Hematopoietic multipotent progenitor cell treated with erythropoietin and hydrocortisone succinate and interleukin-3 and kit ligand, for 15 days (in vitro differentiated cells): ENCODE measurements at places on chromosomes 4 and X.

GRCh38 chr4:6463311-6464289 lies 8.8 kb downstream of the PPP2R2C start:
- DNase-seq: no peak

- no peak for DNase-seq
Measured at GRCh38 chr4:157080605-157081004, 4.7 kb downstream of the GLRB start.

DNA sequence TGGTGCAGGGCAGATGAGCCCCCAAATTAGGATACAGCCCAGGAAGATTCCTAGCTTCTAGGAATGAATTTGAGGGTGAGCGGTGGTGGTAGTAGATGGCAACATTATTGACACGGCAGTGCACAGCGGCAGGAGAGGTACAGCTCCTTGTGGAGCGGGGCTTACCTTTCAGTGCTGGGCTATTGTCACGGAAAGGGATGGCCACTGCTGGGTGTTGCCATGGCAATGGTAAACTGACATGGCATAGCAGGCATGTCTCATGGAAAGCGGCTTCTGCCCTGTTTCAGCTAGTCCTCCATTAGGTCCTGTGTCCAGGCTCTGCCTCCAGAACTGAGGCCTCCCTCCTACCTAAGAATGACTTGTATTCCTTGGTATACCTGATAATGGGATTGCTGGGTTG lies 81.8 kb upstream of the WDR1 start:
- DNase-seq: no peak

- no peak for DNase-seq
Measured at GRCh38 chr4:185708348-185708747, 103.6 kb downstream of the SORBS2 start.

DNA sequence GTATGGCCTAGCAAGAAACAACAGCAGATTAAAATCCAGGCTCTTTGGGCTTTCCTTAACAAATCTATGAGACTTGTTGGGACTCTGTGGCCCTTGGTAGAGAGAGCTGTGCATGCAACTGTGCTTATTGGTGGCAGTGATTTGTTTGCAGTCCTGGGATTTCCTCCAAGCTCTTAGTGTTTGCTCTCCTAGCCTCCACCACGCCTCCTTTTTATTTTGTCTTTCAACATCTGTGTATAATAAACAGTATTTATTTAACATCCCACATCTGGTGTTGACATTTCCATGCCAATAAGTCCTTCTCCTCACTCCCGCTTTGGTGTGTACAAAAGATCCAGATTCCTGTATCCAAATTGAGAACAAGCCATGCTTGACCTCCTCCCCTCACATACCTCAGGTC lies 3.1 kb downstream of the TNMD start:
- DNase-seq: no peak

GRCh38 chr4:139848028-139848427 lies 182.4 kb downstream of the MGST2 start:
- DNase-seq: no peak

- no peak for DNase-seq
Measured at GRCh38 chrX:153814591-153815315, 15.6 kb downstream of the PDZD4 start.

- no peak for DNase-seq
Measured at GRCh38 chr4:130563185-130563888, 1467.4 kb downstream of the C4orf33 start.
